ENCODE measurements at places on chromosomes 12 and 14.

DNA sequence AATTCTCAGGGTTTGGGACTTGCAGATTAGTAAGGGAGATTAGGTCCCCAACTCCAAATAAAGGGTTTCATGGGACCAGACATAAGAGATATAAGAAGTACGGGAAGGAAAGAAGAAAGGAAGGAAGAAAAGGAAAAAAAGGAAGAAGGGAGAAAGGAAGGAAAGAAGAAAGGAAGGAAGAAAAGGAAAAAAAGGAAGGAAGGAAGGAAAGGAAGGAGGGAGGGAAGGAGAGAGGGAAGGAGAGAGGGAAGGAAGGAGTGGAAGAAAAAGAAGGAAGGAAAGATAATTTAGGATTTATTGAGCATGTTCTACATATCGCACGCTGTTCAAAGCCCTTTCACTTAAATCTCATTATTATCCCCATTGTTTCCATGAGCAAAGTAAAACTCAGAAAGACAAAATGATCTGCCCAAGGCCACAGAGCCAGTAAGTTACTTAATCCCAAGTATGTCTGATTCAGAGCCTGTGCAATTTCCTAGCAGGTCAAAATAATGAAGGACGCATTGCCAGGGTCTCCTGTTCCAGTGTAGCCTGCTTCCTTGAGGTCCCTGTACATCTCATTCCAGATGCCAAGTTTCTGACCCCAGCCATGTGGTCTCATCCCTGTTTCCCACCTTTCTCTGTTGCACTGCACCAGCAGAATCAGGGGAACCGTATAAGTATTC, 3.9 kb upstream of the HDAC7 start:
- H3K27me3 ChIP-seq, result no peaks in the 10 kb centered on the region
- no peak overlapping the region for H3K4me3 ChIP-seq
- H3K27ac ChIP-seq, result no peak overlapping the region

GRCh38 chr14:24693353-24693737, 59.4 kb upstream of the GZMB start:
- H3K27ac ChIP-seq, result no peak overlapping the region
- DNase-seq, result no peak
- no peaks in the 10 kb centered on the region for H3K27me3 ChIP-seq
- H3K4me3 ChIP-seq, result no peak overlapping the region

GRCh38 chr12:55548756-55549155, 646 bp upstream of the OR6C4 start:
- H3K36me3 ChIP-seq, result no peaks in the 10 kb centered on the region
- H3K4me1 ChIP-seq, result no peaks in the 10 kb centered on the region
- no peaks in the 10 kb centered on the region for H3K27me3 ChIP-seq
- H3K4me3 ChIP-seq, result no peak overlapping the region
- H3K27ac ChIP-seq, result no peak overlapping the region
- no peak for DNase-seq

GRCh38 chr14:67285876-67286452, 44.7 kb downstream of the PALS1 start:
- DNase-seq, result no peak
- H3K4me3 ChIP-seq, result no peak overlapping the region
- no peak overlapping the region for H3K27ac ChIP-seq
- H3K4me1 ChIP-seq, result no peaks in the 10 kb centered on the region
- H3K27me3 ChIP-seq, result no peaks in the 10 kb centered on the region
- H3K36me3 ChIP-seq, result no peaks in the 10 kb centered on the region

DNA sequence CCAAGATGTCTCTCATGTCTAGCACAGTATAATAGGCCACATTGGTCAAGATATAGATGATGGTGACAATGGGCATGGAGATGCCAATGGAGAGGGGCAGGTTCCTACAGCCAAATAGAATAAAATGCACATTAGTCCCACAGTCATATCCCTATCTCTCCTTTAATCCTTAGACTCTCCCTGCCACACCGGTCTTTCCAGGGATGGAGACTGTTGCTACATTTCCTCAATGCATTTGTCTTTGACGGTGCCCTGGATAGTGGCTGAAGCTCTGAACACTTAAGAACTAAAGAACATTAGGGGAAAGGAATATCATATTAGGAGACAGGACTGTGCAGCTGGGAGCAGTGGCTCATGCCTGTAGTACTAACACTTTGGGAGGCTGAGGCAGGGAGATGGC, 9.7 kb downstream of the OXA1L start:
- no peak overlapping the region for H3K27ac ChIP-seq
- H3K4me3 ChIP-seq, result no peak overlapping the region
- peaks cover 3% of the 10 kb centered on the region for H3K36me3 ChIP-seq
- no peaks in the 10 kb centered on the region for H3K27me3 ChIP-seq
- DNase-seq, result no peak
- H3K4me1 ChIP-seq, result no peaks in the 10 kb centered on the region

- no peak for DNase-seq
- H3K27ac ChIP-seq, result no peak overlapping the region
- no peaks in the 10 kb centered on the region for H3K36me3 ChIP-seq
- no peaks in the 10 kb centered on the region for H3K4me1 ChIP-seq
- H3K4me3 ChIP-seq, result no peak overlapping the region
- no peaks in the 10 kb centered on the region for H3K27me3 ChIP-seq
These were observed 23.0 kb downstream of the RASSF3 start for GRCh38 chr12:64633011-64633939.

- no peaks in the 10 kb centered on the region for H3K4me1 ChIP-seq
- 0 out of 2 replicates have a peak, but pooled peaks cover 4% of the 10 kb centered on the region for H3K36me3 ChIP-seq
- H3K27me3 ChIP-seq, result no peaks in the 10 kb centered on the region
- DNase-seq, result no peak
These were observed 12.2 kb downstream of the TEP1 start for GRCh38 chr14:20400965-20401593.

GRCh38 chr12:104643093-104643818, 186.5 kb downstream of the CHST11 start:
- H3K4me3 ChIP-seq, result no peak overlapping the region
- H3K27ac ChIP-seq, result no peak overlapping the region
- no peaks in the 10 kb centered on the region for H3K4me1 ChIP-seq

- no peak for DNase-seq
- no peak overlapping the region for H3K27ac ChIP-seq
- no peaks in the 10 kb centered on the region for H3K27me3 ChIP-seq
- H3K4me3 ChIP-seq, result no peak overlapping the region
These were observed 27.1 kb upstream of the DICER1 start for GRCh38 chr14:95184413-95184790.

GRCh38 chr12:14560904-14561574, 6.6 kb downstream of the PLBD1 start:
- H3K36me3 ChIP-seq, result no peaks in the 10 kb centered on the region
- H3K4me3 ChIP-seq, result no peak overlapping the region
- no peak overlapping the region for H3K27ac ChIP-seq
- DNase-seq, result no peak
- H3K27me3 ChIP-seq, result no peaks in the 10 kb centered on the region

GRCh38 chr14:88231603-88232002, 91.5 kb downstream of the KCNK10 start:
- no peak overlapping the region for H3K27ac ChIP-seq
- DNase-seq, result no peak
- H3K27me3 ChIP-seq, result no peaks in the 10 kb centered on the region
- no peaks in the 10 kb centered on the region for H3K4me1 ChIP-seq
- H3K36me3 ChIP-seq, result no peaks in the 10 kb centered on the region

DNA sequence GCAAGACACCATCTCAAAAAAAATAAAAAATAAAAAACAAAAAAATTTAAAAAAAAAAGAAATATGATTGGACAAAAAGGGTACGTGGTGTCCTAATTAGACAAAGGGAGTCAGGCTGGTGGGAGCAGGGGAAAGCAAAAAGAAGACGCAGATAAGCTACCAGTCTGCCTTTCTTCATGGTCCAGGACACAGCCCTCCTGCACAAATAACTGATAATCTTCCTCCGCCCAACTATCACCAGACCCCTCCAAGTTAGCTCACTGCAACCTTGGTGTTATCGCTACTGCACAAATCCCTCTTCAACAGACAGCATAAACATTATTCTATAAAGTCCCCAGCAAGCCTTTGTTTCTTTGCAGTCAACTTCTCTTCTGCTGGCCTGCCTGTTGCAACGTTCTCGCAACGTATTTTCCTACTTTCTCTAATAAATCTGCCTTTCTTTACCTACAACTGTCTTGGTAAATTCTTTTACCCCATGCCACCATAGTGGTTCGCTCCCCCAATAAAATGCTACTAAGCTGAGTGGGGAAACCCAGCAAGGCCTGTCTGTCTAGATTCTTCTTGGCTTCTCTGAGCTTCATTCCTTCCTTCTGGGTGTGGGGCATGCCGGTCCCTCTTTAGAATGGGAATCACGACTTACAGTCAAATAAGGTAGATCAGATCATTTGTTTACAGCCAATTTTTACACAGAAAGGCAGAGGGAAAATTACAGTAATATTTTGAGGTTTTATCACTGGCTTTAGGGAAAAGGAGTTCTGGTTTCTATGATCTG, 14.6 kb upstream of the DNAL1 start:
- H3K36me3 ChIP-seq, result no peaks in the 10 kb centered on the region
- H3K4me1 ChIP-seq, result no peaks in the 10 kb centered on the region
- H3K27me3 ChIP-seq, result no peaks in the 10 kb centered on the region
- no peak overlapping the region for H3K4me3 ChIP-seq
- H3K27ac ChIP-seq, result no peak overlapping the region

DNA sequence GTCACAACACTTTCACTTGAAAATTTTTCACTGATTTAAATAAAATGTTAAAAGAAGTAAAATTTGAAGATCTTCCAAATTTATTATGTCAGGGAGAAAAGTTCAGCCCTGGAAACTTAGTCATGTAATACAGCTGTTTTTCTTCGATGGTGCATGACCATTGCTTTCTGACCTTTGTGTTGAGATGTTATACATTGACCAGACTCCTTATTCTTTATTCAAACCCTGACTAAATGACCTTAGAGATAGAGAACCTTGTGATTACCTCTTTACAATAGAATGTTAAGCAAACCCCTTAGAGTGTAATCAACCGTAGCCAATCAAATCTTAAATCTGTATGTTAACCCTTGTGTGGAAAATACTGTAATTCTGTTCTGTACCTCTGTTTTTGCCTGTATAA, 34.5 kb downstream of the PLCZ1 start:
- no peak overlapping the region for H3K27ac ChIP-seq
- H3K4me1 ChIP-seq, result peaks cover 1% of the 10 kb centered on the region
- H3K27me3 ChIP-seq, result no peaks in the 10 kb centered on the region
- no peaks in the 10 kb centered on the region for H3K36me3 ChIP-seq
- no peak for DNase-seq

- H3K4me1 ChIP-seq, result peaks cover 5% of the 10 kb centered on the region
- no peak for DNase-seq
- no peak overlapping the region for H3K4me3 ChIP-seq
- no peaks in the 10 kb centered on the region for H3K27me3 ChIP-seq
- H3K36me3 ChIP-seq, result no peaks in the 10 kb centered on the region
These were observed 237.9 kb downstream of the PAWR start for GRCh38 chr12:79452906-79453305.

GRCh38 chr14:22560662-22561365, 28.2 kb downstream of the DAD1 start:
- H3K4me1 ChIP-seq, result no peaks in the 10 kb centered on the region
- H3K27me3 ChIP-seq, result no peaks in the 10 kb centered on the region
- no peak overlapping the region for H3K4me3 ChIP-seq
- no peak overlapping the region for H3K27ac ChIP-seq
- peaks cover 2% of the 10 kb centered on the region for H3K36me3 ChIP-seq

GRCh38 chr12:24175929-24176328, 226.5 kb upstream of the SOX5 start:
- no peak overlapping the region for H3K27ac ChIP-seq
- no peak overlapping the region for H3K4me3 ChIP-seq
- DNase-seq, result no peak

All from iPS DF 6.9 (cell line).